Bone marrow (tissue), 2 donors: ENCODE measurements at places on chromosomes 11 and 22.

- no peak for DNase-seq
Measured at GRCh38 chr11:115869780-115870431, 365.7 kb upstream of the CADM1 start.

- no peak for DNase-seq
Measured at GRCh38 chr11:20029193-20029592, 131.1 kb downstream of the DBX1 start.

DNA sequence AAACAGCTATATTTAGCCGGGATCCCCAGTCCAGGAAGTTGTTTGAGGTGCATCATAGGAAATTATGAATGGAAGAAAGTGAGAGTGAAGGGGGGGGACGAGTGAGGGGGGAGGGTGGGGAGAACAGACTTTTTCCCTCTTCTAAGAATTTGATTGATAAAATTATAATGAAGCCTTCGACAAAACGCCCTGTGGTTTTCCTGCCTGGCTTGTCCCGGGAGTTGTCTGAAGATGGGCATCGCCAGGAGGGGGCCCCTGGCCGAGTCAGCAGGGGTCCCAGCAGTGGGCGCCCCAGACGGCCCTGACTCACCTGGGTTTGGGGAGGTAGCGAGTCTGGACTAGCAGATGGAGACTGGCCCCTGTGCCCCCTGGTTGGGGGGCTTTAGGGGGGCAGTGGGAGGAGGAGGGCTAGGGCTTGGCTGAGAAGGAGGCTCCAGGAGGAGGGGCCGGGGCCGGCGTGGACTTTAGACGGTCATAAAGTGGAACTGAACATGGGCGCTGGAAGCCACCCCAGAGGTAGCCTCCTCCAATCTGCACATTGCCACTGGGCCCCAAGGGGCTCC lies 336 bp upstream of the LIF start:
- DNase-seq, result no peak

GRCh38 chr11:57330029-57330428 lies 5.3 kb upstream of the TNKS1BP1 start:
- DNase-seq, result no peak

GRCh38 chr11:40227730-40228129 lies 1231.7 kb downstream of the LRRC4C start:
- no peak for DNase-seq

DNA sequence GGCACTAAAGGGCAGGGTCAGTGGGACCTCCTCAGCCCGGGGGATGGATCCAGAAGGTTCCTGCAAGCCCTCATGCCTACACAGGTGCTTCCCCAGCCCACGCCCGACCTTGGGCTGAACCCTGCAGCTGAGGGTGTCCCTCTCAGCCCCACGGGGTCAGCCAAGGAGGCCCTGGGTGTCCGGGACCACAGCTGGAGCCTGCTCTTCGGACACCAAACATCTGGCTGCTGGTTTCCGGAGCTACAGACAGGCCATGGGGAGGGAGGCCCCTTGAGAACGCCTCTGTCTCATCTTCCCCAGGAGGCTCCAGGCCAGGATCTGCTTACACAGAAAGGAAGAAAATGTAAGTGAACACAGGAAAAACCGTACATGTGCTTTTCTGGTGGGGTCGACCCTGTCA lies 355.7 kb downstream of the MN1 start:
- DNase-seq, result no peak

GRCh38 chr22:17138513-17138912 lies 17.4 kb upstream of the TMEM121B start:
- no peak for DNase-seq

- no peak for DNase-seq
Measured at GRCh38 chr11:1767399-1768140, 3.8 kb upstream of the CTSD start.

- no peak for DNase-seq
Measured at GRCh38 chr11:66055021-66055420, 2.9 kb downstream of the SF3B2 start.

GRCh38 chr11:120219232-120219937 lies 8.6 kb downstream of the OAF start:
- no peak for DNase-seq

DNA sequence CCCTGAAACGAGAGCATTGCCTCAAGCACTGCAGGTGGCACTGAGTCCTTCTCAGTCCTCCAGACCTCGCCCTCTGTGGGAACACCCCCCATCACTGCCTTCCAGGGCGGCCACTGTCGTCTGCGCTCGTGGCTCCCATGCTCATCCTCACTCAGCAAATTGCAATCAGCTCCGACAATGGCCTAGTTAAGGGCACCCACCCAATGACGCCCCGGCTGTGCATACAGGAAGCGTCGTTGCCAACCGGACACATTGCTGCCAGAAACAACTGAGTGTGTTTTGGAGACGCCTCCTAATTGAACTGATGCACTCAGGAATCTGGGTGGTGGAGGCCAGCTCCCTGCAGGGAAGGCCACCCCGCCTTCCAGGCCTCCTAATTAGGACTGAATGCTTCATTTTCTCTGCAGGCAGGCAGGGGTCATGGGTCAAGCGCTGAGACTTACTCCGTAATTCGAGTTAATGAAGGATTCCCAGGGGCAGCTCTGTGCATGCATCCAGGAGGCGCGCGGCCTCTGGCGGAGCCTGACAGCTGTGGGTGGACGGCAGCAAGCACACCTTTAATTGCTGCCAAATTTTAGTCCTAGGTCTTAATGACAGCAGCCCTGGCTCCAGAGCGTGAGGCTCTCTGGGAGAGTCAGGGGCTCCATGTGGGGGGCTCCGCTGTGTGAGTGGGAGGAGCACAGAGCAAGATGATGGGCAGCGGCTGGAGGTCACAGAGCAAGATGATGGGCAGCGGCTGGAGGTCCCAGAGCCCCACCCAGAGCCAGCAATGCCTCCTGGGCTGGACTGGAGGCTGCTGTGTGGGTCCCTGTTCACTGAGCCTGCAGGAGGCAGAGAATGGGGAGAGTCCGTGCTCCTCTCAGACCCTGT lies 199.0 kb downstream of the BRD1 start:
- DNase-seq, result no peak

GRCh38 chr11:95055283-95055897 lies 6.2 kb downstream of the KDM4F start:
- no peak for DNase-seq

DNA sequence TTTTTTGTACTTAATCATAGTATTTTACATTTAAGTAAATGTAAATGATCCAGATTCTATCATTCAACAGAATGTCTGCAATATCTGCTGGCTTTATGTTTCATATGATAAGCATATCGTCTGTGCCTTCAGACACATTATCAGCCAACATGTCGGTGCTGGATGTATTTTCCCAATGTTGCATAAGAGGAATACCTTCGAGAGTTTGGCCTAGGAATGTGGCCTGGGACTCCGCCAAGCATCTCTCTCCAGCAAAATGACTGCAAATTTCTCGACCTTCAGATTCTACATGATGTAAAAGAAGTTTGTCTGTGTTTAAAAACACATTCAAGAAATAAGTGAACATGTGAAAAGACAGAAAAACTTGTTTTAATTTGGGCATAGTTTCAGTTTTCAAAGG lies 6.9 kb downstream of the BDNF start:
- no peak for DNase-seq

DNA sequence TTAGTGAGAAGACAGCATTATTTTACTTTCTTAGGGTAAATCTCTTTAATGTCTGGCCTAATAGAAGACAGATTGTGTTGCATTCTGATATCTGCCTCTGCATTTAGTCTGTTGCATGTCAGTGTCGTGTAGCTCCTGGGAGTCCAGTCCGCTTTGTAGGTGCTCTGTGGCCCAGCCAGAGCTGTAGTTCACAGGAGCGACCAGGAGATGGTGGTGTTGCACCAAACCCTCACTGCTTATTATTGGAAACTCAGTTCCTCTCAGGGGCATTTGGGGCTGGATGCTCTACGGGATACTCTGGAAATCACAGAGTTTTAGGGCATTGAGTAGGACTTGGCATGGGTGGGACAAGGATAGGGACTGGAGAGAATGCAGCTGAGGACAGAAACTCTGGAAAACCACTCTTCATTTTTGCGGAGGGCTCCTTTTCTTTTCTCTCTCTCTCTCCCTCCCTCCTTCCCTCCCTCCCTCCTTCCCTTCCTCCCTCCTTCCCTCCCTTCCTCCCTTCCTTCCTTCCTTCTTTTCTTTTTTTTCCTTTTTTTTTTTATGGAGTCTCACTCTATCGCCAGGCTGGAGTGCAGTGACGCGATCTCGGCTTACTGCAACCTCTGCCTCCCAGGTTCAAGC lies 21.7 kb downstream of the MIAT start:
- peak; percentile 18 for DNase-seq

DNA sequence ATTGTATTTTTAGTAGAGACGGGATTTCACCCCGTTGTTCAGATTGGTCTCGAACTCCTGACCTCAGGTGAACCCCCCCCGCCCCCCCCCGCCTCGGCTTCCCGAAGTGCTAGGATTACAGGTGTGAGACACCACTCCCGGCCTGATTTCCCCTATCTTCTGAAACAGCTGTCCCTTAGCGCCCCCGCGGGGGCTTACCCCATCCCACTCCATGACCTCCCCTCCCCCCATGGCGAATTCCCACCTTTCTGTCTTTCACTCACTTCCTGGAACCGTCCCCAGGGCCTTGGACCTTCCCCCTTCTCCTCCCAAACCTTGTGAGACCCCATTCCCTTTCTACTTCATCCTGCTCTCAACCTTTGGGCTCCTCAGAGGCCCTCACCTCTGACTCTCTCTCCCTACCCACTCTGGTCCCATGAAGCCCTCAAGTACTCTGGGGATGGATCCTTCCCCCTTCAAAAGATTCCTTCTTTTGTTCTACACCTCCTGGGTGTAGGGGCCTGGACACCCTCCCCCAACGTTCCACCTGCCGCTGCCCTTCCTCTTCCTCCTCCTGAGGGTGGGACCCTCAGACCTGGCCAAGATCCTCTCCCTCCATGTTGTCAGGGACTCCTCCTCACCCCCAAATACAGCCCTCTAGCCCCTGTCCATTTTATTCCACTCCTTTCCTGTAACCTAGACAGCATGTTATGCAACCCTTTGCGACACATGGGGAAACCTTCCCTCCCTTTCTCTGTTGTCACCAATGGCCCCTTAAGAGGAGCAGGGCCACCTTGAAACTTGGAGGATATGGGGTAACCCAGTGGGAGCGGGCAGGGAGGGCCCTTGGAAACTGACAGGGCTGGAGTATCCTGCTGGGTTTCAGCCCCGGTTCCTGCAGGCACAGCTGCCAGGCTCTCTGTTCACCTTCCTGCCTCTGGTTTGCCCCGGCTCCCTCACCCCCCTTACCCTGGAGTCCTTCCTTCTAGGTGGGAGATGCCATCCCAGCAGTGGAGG lies 1.1 kb downstream of the PRDX5 start:
- DNase-seq, result no peak

DNA sequence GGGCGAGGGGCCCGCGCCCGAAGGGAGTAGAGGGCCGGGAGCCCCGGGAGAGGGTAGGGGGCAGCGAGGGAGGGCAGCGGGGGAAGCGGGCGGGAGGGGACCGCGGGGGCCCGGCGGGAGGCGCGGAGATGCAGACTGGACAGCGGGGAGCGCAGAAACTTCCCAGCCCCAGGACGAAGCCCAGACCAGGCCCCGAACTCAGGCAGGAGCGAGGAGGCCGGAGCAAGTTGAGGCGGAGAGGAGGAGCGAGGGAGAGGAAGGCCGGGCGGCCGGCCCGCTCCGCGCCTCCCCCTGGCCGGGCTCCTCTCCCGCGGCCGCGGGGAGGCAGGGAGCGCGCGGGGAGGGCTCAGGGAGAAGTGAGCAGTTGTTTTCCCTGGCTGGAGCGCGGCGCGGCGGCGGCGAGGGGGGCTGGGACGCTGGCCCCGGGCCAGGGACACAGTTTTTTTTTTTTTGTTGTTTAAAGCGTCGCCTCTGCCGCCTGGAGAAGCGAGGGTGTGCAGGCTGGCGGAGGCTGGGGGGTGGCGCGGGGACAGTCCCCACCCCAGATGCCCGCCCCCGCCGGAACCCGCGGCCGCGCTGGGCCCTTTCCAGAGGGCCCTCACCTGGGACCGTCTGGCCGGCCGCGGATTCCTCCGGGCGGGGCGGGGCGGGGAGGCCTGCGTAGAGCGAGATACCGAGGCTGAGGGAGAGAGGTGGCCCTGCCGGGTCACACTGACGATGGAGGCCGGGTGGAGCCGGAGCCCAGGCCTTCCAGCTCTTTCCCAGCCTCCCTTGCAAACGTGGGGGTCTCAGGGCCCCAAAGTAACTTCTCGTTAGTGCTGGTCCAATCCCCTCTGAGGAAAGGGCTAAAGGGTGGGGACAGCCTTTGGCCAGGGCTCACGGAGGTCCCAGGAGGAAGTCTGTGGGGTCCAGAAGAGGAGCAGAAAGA lies at the start of gene LTBP3:
LTBP3 (minus strand) TSS at position 358 of the 928 bp plus-strand sequence. CDS start 400 bp downstream, outside the sequence.
- no peak for DNase-seq

GRCh38 chr11:123681030-123681429 lies 26.6 kb upstream of the SCN3B start:
- no peak for DNase-seq

DNA sequence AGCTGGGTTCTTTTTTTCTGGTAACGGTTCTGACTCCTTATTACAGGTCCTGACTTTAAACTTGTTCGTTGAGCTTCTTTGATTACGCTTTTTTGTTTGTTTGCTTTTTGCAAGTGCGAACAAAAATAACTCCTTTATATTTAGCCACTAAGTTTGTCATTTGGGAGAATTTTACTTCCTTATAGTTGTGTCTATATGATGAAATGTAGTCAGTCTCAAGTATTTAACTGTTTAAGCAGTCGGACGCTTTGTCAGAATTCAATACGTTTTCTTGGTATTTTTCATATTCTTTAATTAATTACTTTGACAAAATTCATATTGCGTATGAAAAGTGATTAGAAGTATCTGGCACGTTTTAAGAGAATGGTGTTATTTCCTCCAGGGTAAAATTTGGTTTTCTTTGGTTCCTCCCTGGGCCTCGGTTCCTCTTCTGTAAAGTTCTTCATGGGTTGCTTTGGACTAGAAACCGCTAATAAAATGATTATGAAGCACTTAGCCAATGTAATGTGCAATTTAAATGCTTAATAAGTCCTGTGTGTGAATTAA lies 1.3 kb downstream of the CBL start:
- no peak for DNase-seq

GRCh38 chr11:62000539-62001446 lies 33.4 kb upstream of the FTH1 start:
- DNase-seq, result no peak

- no peak for DNase-seq
Measured at GRCh38 chr11:68735646-68736045, 15.7 kb downstream of the TESMIN start.

DNA sequence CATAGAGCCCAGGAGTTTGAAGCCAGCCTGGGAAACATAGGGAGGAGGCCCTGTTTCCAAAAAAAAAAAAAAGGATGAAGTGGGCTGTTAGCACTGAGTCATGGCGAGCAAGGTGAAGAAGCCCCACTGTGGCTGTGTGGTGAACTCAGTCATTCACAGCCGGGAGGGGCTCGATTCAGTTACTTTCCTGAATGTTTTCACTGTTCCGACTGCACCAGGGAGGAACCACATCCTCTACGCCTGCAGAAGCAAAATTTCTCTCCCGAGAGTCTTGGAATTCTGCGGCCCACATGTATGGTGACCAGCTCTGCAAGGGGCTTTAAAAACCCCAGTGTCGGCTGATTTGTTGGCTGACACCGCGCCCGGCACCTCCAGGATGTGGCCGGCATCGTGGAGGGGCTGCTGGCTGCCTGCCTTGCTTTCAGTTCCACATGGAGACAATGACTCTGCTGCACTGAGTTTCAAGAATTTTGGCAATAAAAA lies 27.8 kb upstream of the GRAMD4 start:
- DNase-seq, result peak; percentile 58
